ENCODE measurements at places on chromosomes 11 and 22. TPM values are rescaled to one million over a fixed set of nuclear protein-coding genes. Genes with fewer than 3 reads are reported as not detected.

ALX4 gene
- not detected for polyA plus RNA-seq

SMTNL1 gene
- polyA plus RNA-seq: not detected

FOLH1 gene
- polyA plus RNA-seq: not detected

TPCN2 gene
- polyA plus RNA-seq: 6.4 TPM

CNGA4 gene
- 0.07 TPM for polyA plus RNA-seq

GSTP1 gene
- polyA plus RNA-seq: 965 TPM

C11orf86 gene
- not detected for polyA plus RNA-seq

MFRP gene
- not detected for polyA plus RNA-seq

LARGE2 gene
- polyA plus RNA-seq: not detected

GRAMD1B gene
- polyA plus RNA-seq: 2.1 TPM

CRYBB3 gene
- polyA plus RNA-seq: not detected
